Stimulated activated CD4-positive, alpha-beta T cell treated with anti-CD3 and anti-CD28 coated beads, Interleukin-1b, Interleukin-23, amount 100 ng/mL, for 48 hours (primary cell): ENCODE measurements at places on chromosomes 4 and X.

DNA sequence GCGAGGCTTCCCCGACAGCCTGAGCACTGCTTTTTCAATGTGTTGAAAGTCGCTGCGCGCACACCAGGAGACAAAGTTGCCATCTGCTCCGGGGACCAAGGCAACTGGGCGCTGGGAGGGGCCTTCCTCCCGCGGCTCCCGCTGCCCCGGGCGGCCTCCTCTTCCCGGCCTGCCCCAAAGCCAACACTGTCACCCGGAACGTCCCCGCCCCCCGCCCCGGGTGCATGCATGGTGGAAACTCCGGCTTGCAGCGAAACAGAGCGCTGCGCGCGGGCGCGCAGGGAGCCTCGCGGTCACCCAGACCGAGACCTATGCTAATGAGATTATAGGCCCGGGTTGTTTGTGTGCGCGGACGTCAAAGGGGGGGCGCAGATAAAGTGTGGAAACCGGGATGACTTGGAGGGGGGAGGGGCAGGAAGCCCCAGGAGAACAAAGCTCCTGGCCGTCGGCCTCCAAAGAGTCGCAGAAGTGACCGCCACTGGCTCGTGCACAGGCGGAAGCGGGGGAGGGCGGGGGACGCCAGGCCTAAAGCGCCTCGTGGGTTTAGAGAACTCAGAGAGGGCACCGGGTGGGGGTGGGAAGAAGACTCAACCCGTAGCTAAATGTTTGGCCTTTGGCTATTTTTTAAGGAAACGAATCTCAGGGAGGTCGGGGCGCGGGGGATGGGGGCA, 88.8 kb downstream of the BCOR start:
- peak; percentile 33 for DNase-seq

- no peak for DNase-seq
These were observed 302.7 kb upstream of the ADGRL3 start for GRCh38 chr4:60897415-60897814.

DNA sequence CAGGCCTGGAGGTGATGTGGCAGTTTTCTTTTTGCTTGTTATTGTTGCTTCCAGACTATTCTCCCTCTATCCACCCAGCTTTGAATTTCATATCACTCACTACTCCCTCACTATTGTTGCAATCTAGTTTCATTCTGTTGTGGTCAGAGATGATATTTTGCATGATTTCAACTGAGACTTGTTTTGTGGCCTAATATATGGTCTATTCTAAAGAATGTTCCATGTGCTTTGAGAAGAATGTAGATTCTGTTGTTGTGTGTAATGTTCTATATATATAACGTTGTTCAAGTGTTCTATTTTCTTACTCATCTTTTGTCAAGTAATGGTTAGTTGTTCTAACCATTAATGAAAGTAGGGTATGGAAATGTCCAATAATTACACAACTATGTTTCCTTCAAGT, 59.0 kb downstream of the THOC2 start:
- no peak for DNase-seq

- DNase-seq, result no peak
These were observed 1833.0 kb upstream of the PCDH10 start for GRCh38 chr4:131316086-131316485.

DNA sequence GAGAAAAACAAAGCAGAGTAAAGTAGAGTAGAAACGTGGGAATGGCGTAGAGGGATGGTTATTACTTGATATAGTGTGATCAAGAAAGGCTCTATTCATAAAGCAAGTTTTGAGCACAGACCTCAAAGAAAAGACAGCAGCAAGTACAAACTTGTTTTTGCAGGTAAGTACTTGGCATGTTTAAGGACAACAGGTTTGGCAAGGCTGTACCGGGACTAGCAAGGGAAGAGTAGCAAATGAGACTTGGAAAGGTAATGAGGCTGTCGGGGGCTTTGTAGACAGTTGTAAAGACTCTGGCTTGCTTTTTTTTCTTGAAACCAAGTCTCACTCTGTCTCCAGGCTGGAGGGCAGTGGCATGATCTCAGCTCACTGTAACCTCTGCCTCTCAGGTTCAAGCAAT, 40.9 kb downstream of the NEK1 start:
- DNase-seq, result no peak

DNA sequence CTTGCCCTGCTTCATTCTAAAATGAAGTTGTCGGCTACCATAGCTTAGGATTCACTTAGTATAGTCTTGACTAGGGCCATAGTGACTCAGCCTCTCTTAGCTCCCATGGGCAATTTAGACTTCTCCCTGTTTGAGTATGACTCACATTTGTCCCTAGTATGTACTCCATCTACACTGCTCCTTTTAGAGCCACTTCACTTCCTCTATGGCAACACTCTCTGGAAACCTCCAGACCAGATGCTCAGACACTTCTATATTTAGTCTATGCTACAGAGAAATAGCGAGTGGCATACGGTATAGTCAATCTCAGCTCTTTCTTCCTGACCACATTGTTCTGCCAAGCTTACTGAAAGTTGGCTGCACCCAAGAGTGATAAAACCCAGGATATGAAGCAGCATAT, 11.2 kb downstream of the MEPE start:
- DNase-seq, result no peak

DNA sequence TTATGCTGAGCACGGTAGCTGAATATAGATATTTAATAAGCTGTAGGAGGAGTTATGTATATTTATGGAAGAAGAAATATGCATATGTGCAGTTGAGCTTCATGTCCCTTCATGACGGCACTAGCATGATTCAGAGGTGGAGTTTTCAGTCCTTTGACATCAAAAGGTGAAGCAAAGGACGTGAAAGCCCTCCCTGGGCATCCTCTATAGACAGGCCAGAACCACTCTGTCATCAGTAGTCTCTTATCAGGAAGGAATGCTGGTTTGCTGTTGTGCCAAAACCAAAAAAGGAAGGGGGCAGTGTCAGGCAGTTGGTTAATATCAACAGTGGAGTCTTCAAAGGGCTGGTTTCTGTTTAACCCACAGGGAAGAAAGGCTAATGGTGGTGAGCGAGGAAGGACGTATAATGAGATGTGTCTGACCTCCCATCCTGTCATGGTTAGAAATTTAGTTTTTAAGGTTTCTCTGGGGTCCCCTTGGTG, 23.5 kb upstream of the IL2 start:
- DNase-seq, result no peak

- DNase-seq, result no peak
These were observed 14.1 kb downstream of the SLC10A7 start for GRCh38 chr4:146507632-146508031.

DNA sequence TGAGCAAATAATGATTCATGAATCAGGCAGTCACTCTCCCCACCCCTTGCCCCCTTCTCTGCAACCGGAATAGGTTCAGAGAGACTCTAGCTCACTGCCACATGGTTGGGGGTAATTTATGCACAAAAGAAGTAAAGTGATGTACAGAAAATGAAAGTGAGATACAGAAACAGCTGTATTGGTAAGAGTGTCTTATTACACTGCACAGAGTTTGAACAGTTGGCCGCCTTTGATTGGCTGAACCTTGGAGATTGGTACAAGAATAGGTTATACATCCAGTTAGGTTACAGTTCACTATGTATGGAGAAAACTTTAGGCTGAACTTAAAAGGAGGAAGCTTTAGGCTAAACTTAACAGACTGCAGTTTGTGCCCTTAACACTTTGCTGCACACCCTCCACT, 34.6 kb upstream of the DIAPH2 start:
- DNase-seq, result no peak

DNA sequence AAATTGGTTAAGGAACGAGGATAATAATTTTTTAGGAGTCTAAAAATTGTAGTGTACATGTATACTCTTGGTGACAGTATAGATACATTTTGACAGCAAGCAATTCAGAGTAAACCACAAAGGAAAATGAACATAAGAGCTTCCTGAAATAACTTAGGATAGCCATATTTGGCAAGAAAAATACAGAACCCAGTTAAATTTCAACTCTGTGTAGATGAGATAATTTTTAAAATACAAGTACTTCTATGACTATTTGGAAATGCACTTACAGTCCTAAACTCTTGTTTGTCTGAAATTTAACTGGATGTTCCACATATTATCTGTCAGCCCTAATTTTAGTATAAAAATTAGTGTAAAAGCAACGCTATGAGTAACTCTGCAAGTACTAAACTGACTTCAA, 124.4 kb upstream of the PCDH18 start:
- no peak for DNase-seq

DNA sequence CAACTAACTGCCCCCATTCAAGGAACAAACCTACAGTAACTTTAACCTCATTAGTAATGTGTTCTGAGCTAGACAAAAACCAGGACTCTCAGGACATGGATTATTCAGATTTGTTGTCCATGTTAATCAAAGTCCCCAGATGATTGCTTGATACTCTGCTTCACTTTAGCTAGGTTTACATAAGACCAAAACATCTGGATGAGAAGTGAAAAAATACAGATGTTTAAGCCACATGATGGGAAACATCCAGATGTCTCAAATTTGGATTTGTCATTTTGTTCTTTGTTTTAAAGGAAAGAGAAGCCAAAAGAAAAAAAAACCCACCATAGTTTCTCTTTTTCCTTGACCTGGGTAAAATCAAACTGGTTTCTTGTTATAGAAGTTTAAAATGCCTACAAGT, 48.5 kb upstream of the NRK start:
- DNase-seq, result no peak

GRCh38 chr4:25160714-25161592, 704 bp upstream of the SEPSECS start:
- DNase-seq, result peak; percentile 4

DNA sequence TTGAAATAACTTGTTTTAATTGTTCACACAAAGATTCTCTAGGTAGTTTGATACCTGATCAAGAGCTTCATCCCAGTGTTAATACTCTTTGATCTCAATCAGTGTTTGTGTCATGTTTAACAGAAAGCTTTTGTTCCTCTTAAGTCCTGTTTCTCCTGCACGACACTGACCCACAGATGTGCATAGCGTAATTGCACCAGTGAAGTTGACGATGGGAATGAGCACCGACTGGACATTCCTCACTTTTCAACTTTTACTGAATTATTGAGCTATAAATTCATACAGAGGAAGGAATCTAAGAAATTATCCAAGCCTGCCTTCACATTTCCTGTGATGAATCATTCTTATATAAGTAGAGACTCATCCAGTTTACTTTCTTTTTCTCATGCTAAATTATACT, 878.7 kb upstream of the TENM3 start:
- DNase-seq, result no peak

- DNase-seq, result peak; percentile 72
These were observed 12.2 kb downstream of the ARHGEF6 start for GRCh38 chrX:136768469-136769084.

DNA sequence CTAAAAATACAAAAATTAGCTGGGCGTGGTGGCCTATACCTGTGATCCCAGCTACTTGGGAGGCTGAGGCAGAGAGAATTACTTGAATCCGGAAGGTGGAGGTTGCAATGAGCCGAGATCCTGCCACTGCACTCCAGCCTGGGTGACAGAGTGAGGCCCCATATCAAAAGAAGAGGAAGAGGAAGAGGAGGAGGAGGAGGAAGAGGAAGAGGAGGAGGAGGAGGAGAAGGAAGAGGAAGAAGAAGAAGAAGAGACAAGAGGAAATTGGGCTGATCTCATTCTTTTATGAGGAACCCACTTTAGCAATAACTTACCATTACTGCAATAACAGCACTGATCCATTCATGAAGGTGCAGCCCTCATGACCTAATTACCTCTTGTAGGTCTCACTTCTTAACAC, 138.9 kb upstream of the GIMD1 start:
- DNase-seq, result no peak

DNA sequence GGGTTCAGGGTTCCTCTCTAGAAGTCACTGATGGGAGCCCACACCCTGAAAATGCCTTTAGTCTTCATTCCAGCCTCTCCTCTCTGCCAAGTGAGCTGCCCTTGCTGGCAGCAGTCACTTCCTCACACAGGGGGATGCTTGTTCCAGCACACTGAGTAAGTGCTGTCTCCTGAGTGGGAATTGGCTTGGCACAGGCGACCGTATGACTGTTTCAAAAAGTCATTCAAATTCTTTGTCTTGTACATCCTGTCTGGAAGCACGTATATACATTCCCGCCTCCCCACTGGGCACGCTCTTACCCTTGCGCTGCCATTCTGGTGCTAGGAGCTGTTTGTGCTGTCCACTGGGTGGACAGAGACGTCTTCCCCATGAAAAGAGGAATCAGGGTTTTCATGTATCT, 40.2 kb upstream of the CD99 start:
- no peak for DNase-seq

GRCh38 chr4:83071116-83071515, 36.1 kb downstream of the COPS4 start:
- no peak for DNase-seq

GRCh38 chrX:130909469-130910136, 6.6 kb upstream of the ENOX2 start:
- DNase-seq, result no peak

DNA sequence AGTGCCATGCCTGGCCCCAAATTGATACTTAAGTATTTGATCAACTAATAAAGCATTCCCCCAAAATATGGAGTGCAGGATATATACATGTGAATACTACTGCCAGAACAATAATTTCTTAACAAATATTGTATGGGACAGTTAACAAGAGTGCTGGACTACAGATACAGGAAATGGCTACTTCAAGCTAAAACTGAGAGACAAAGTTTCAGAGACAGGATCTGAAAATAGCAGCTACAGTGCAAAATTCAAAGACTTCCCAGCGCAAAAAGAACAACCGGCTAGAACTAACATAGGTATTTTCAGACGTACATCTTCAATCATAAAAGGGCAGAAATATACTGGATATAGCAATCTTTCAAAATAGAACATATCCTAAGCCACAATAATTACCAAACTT, 6.3 kb downstream of the ATRX start:
- DNase-seq, result no peak

- no peak for DNase-seq
These were observed 299.0 kb downstream of the RAPGEF2 start for GRCh38 chr4:159401791-159402380.

DNA sequence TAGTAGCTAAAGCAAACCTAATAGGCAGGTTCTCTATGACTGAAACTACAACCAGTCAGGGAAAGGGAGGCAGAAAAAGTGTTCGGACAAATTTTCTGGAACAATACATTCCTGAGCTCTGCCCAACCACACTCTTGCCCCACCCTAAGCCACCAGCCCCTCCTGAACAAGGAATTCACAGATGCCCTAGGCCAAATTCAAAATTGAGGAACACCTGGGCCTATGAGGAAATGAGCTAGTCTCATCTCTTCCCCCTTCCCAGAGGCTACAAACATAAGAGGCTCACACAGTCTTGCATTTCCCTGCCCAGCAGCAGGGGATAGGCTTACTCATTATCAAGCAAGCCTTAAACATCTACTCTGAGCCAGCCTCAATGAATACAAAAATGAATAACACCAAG, 284.7 kb downstream of the ZNF674 start:
- DNase-seq, result no peak

DNA sequence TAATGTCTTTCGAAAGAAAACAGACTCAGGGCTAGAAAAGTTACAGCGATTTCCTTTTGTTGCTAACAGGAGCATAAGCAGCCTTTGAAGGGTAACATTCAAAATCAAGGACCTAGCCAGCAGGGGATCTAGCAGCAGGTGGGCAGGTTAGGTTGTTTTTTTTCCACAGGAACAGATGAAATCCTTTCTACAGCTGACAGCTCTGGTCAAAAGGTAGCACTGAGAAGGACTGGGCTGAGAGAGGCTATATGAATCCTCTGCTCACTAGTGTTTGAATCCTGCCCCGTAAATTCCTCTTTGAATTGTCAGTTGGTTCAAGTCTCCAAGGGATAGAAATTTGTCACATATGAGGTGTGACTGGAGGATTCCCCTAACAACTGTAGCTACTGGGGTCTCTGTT, 188.2 kb downstream of the SH2D1A start:
- DNase-seq, result no peak

- peak; percentile 13 for DNase-seq
These were observed 27.1 kb upstream of the NSUN7 start for GRCh38 chr4:40722576-40723161.

GRCh38 chr4:101992446-101992845, 201.9 kb downstream of the BANK1 start:
- DNase-seq, result no peak

- DNase-seq, result no peak
These were observed 6.8 kb upstream of the TMEM144 start for GRCh38 chr4:158203436-158203835.
